ENCODE measurements at places on chromosomes 1 and 21.

DNA sequence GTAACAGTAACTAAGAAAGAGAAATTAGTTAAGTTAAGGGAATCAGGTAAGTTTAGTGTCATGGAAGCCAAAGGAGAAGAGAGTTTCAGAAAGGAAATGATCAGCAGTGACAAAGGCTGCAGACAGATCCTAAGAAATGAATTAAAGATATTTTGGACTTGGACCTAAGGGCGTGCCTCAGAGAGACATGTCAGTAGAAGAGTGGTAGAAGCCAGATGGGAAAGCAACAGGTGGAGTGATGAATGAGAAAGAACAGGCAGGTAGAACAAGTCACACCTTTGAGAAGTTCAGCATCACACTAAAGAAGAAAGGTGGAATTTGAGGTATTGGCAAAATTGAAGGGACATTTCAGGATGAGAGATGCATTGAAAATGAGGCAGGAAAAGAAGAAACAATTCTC lies 1.4 kb upstream of the C4BPA start:
- no peak for DNase-seq

- DNase-seq: peak; percentile 18
Observed at GRCh38 chr1:159132271-159132881, 39.0 kb upstream of the CADM3 start.

GRCh38 chr1:81314513-81315233 lies 486.1 kb upstream of the ADGRL2 start:
- DNase-seq: no peak

GRCh38 chr1:11188381-11188780 lies 774 bp upstream of the ANGPTL7 start:
- no peak for DNase-seq

GRCh38 chr1:230509281-230509977 lies 83.3 kb upstream of the PGBD5 start:
- no peak for DNase-seq

- no peak for DNase-seq
Observed at GRCh38 chr1:4725416-4725815, 71.0 kb downstream of the AJAP1 start.

DNA sequence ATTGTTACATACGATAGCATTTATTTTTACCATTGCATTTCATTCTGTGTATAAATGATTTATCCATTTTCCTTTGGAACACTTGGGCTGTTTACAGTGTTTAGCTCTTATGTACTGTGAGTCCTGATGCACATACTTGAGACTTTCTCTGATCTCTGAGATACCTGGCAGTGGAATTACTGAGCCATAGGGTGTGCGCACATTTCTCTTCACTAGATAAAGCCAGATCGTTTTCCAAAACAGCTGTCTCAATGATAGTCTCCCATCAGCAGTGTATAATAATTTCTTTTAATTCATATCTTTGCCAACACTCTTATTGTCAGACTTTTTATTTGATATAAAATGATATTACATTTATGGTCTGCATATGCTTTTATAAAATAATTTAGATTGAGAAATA lies 66.2 kb downstream of the VPS13D start:
- DNase-seq: no peak

DNA sequence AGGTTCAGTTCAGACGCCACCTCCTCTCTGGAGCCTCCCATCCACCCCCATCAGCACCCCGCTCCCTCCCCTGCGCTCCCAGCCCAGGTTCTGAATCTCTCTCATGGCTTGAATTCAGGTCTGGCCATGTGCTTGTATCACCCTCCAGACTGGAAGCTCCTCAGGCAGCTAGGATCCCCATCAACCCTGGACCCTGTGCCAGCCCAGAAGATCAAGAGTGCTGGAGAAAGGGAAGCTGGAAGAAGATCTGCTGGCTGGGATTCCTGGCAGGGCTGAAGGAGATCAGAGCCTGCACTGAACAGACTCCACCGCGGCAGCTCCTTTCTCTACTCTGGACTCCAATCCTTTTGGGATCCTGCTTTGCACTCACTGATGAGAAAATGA lies 11.7 kb upstream of the TINAGL1 start:
- DNase-seq: no peak

- DNase-seq: no peak
Observed at GRCh38 chr1:175870217-175870616, 126.8 kb upstream of the TNR start.

- DNase-seq: no peak
Observed at GRCh38 chr21:14589855-14590563, 43.9 kb upstream of the SAMSN1 start.
